RWPE2 (cell line): ENCODE measurements at places on chromosomes 1 and 21.

GRCh38 chr1:158951956-158952355, 20.6 kb downstream of the PYHIN1 start:
- no peak for DNase-seq

GRCh38 chr1:203765029-203765837, at the start of gene LAX1:
Gene LAX1, plus strand, starts transcription at chr1:203765183. Its CDS starts 383 bp downstream, at chr1:203765566.
- DNase-seq: no peak

DNA sequence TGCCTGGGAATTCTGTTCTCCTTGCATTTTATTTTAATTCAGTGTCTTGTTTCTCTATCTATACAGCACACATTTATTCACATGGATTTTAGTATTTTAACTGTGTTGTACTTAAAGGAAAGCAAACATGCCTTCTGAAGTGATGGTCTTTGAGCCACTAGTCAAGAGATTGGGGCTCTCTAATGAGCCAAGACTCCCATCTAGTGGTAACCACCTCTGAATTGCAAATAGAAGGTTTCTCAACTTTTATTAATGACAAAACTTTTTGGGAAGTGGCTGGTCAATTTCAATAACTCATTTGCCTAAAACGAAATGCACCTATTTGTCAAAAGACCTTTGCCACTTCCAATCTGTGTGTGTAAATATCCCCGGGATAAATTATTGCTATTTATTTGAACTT, 199.6 kb downstream of the LTN1 start:
- no peak for DNase-seq

GRCh38 chr1:201016211-201016651, 7.3 kb downstream of the KIF21B start:
- no peak for DNase-seq

DNA sequence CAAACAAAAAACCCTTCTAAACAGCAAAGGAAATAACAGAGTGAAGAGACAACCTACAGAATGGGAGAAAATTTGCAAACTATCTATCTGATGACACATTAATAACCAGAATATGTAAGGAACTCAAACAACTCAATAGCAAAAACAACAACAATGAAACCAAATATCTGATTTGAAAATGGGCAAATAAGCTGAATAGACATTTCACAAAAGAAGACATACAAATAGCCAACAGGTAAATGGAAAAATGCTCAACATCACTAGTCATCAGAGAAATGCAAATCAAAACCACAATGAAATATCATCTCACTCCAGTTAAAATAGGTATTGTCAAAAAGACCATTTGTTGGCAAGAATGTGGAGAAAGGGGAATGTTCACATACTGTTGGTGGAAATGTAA, 57.6 kb upstream of the RC3H1 start:
- no peak for DNase-seq

- DNase-seq: no peak
Measured at GRCh38 chr1:150613061-150613920, 16.1 kb downstream of the ENSA start.

DNA sequence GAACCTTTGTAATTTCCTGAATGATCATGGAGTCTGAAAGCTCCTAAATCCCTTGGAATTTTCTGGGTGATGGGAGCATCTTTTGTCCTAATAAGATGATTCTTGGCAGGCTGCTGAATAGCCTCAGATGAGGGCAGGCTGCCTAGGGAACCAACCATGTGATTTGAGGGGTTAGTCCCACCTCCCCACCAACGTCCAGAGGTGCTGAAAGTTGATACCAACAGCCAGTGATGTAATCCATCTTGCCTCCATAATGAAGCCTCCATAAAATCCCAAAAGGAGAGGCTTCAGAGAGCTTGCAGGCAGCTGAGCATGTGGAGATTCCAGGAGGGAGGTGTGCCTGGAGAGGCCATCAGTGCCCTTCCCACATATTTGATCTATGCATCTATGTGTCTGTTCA, 43.7 kb downstream of the GTF2B start:
- DNase-seq: no peak

- peak; percentile 57 for DNase-seq
Measured at GRCh38 chr1:21852282-21853130, 40.4 kb downstream of the LDLRAD2 start.

GRCh38 chr1:9369964-9370788, 77.5 kb downstream of the SPSB1 start:
- DNase-seq: no peak

DNA sequence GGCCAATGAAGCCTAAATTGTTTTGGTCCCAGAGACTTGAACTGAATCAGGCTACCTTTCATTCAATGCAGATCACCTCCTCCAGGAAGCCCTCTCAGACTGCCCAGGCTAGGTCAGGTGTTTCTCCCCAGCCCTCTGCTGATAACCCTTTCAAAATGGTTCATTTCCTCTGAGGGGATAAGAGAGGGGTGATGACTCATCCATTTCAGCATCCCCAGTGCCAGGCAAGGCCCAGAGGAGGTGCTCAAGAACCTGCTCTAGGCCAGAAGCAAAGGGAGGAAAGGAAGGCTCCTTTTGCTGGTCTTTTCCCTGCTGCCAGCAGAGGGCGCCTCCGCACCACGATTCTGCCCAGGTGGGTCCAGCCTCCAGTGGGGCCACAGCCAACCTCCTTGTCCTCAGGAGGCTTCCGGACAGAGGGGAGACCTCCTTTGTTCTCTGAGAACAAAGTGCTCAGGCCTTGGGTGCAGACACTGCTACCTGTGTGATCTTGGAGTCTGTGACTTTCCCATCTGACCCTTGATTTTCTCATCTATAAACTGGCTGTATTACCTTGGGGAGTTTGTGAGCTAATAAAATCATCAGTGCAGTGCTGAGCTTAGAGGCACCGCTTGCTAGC, 45.3 kb upstream of the ARHGEF10L start:
- DNase-seq: peak; percentile 71

DNA sequence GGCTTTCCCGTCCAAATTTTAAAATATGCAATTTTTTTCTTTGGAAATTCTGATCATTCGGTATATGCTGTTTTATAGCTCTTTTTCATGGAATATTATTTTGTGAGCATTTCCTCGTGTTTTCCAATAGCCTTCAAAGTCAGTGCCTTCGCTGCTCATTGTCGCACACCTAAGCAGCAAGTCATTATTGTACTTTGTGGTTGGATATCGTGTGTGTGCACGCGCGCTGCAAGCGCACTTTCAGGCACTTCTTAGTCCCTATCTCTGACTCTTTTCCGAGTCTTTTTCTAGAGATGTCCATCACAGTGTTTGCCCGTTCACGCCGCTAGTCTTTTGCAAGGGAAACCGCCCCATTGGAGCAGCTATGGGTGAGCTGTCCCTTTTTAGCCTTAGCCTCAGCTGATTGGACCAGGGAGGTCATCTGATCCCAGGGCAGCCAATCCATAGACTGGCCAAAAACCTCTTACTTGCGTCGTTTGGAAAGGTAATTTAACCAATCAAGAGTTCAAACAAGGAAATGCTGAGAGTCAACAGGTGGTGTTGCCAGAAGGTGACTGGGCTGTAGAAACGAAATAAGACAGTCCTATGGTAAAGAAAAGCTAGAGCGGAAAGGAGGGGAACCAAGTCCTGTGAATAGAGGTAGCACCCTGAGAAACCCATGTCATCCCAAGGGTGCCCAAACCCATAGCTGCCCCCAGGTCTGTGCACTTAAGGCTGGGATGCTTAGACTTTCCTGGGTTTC, 710 bp upstream of the HYI start:
- no peak for DNase-seq

- DNase-seq: no peak
Measured at GRCh38 chr21:45857761-45858160, 123.8 kb upstream of the COL6A1 start.

- DNase-seq: no peak
Measured at GRCh38 chr1:226433341-226433720, 25.4 kb upstream of the PARP1 start.

- DNase-seq: no peak
Measured at GRCh38 chr21:15272591-15272990, 207.8 kb upstream of the NRIP1 start.

GRCh38 chr1:202316186-202316585, 25.6 kb downstream of the UBE2T start:
- no peak for DNase-seq

DNA sequence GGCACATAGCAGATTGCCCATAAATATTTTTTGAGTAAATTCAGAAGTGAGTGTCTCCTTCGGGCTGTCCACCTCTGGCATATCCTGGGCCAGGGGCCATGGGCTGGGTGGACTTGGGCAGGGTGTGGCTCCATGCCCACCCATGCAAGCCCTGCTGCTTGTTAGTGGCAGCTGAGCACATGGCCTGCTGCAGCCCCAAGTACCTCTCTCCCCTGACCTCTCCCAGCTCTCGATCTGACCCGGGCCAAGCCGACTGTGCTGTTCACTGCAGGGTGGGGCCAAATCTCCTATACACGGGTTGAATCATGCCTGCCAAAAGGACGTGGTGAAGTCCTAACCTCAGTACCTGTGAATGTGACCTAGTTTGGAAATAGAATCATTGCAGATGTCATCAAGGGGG, 132.5 kb upstream of the C1orf174 start:
- DNase-seq: no peak

- DNase-seq: no peak
Measured at GRCh38 chr1:104028416-104029035, 278.8 kb downstream of the AMY1C start.

- no peak for DNase-seq
Measured at GRCh38 chr1:178055779-178056471, 38.0 kb upstream of the RASAL2 start.

- DNase-seq: peak; percentile 95
Measured at GRCh38 chr1:38990738-38991637, at the start of gene AKIRIN1. Gene AKIRIN1, plus strand, starts transcription at chr1:38991276. Its CDS starts 105 bp downstream, at chr1:38991381.

DNA sequence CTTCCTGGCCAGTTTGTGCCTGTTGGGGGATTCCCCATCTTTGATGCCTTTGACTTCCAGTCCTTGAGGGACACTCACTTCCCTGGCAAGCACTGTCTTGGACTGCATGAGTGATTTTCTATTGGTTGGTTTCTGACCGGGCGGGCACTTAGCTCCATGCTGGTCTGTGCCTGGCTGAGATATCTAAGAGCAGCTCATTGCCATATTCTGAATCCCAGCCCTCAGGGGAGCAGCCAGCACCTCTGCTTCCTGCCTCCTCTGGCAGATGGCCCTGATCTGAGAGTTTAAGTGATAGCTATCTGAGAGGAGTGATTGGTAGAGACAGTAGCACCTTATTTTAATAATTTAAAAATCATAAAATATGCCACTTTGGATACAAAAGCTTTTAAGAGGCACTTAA, 52.5 kb downstream of the DISC1 start:
- no peak for DNase-seq

DNA sequence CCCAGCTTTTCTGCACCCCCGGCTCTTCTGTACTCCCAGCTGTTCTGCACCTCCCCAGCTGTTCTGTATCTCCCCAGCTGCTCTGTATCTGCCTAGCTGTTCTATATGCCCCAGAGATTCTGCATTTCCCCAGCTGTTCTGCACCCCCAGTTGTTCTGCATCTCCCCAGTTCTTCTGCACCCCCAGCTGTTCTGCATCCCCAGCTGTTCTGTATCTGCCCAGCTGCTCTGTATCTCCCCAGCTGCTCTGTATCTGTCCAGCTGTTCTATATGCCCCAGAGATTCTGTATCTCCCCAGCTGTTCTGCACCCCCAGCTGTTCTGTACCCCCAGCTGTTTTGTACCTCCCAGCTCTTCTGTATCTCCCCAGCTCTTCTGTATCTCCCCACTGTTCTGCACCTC, 41.1 kb downstream of the UMODL1 start:
- DNase-seq: no peak

DNA sequence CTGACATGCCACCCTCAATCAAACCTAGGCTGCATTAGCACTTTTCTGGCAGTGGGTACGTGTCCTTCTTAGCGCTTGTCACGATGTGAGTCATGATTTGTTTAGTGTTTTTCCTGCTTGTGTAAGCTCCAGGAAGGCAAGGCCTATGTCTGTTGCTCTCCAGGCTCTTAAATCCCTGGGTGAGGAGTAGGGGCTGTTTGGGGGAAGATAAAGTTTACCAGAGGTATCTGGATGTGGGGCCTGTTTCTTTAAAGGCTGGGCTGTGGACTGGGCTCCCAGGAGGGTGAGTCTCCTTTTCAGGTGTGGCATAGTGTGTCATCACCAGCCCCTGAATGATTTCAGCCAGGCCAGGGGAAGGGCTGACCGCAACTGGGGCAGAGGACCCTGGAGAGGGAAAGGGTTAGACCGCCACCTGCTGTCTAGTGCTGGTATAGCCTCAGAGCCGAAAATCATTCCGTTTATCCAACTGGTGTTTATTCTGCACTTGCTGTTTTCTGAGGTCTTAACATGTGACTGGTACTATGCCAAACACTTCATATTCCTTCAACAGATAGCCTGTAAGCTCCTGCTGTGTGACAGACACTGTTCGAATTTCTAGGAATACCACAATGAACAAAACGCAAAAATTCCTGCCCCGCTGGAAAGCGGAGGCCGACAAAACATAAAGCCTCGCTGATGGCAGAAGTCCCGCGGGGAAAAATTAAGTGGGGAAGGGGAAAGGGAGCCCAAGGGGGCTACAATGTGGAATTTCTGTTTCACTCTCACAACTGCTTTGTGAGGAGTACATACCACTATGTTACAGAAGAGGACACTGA, 9.7 kb downstream of the SERINC2 start:
- peak; percentile 94 for DNase-seq

DNA sequence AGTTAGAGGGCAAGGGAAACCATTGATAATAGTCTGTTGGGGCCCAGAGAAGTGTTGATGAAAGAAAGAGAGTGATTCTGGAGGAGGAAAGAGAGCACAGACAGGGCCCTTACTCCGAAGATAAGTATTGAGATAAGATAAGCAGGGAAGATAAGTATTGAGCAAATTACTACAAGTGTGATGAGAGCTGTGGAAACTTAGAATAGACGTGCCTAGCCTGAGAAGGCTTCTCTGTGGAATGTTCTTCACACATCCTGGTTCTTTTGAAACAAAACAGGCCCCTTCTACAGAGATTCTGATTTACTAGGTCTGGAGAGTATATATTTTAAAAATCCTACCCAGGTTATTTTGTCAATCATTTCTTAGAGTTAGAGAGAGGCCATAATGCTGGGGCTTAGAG, 26.4 kb downstream of the FNBP1L start:
- DNase-seq: no peak

GRCh38 chr1:7587108-7587772, 183.9 kb upstream of the VAMP3 start:
- no peak for DNase-seq

DNA sequence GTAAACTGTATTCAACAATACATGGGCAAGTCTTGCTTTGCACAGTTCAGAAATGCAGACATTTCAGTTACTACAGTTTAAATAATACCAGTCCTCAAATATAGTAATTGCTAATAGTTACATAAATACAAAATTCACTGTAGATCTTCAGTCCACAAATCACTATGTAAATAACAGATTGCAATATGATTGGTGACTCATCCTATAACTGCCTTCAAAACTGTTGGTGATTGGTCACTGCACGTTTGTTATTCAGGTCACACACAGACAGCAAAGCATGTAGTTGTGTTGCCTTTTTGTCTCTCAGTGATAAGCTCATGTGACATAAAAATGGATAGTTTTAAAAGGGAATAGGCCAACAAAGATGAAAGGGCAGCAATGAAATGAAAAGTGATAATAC, 186.5 kb upstream of the CTTNBP2NL start:
- no peak for DNase-seq

- no peak for DNase-seq
Measured at GRCh38 chr1:111475701-111476100, 1.9 kb downstream of the C1orf162 start.
